ENCODE measurements at places on chromosomes 2 and 18. TPM values are rescaled to one million over a fixed set of nuclear protein-coding genes. Genes with fewer than 3 reads are reported as not detected.

- no peak for DNase-seq
These were observed 8.6 kb upstream of the PLEKHM3 start for GRCh38 chr2:208033701-208034502.

ZNF407 gene
- 22.8 TPM for total RNA-seq

DNA sequence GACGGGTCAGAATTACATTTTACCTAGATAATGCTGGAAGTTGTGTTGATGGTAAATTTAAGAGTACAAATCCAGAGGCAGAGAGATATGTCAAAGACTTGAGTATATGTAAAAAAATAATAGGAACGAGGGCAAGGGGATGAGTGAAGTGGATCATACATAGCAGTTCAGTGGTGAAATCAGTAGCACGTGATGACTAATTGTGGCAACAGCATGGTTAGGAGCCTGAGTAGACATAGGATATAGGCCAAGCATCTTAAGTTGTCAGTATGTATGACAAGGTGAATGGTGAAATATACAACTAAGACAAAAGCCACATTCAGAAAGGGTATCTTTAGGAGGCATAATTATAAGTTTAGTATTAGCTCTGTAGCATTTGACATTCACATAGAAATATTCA, 826.5 kb upstream of the PIK3C3 start:
- DNase-seq = no peak

NT5DC4 gene
- total RNA-seq = 0.10 TPM

DNA sequence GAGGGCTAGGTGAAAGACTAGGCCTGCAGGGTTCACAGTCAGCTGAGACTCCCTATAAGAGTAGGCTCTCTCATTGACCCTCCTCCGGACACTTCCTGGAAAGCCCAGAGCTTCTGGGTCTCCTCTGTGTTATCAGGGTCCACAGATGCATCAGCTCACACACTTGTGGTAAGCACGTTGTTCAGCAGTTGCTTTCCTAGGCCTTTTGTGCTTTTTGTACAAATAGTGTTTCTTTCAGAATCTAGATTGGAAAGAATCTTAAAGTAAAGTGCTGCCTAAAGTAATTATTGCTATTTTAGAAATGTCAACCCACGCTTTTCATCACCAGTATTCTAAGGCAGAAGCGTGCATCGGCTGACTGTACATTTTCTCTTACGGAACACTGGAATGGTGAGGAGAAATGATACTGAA, 15.5 kb downstream of the SLC9A2 start:
- no peak for DNase-seq

MYL12B gene
- 196 TPM for total RNA-seq

GRCh38 chr2:127680706-127681287, 5.5 kb upstream of the LIMS2 start:
- DNase-seq = no peak

DNAH7 gene
- 14.2 TPM for total RNA-seq

- no peak for DNase-seq
These were observed 10.7 kb downstream of the DPP4 start for GRCh38 chr2:162063281-162063680.

DNA sequence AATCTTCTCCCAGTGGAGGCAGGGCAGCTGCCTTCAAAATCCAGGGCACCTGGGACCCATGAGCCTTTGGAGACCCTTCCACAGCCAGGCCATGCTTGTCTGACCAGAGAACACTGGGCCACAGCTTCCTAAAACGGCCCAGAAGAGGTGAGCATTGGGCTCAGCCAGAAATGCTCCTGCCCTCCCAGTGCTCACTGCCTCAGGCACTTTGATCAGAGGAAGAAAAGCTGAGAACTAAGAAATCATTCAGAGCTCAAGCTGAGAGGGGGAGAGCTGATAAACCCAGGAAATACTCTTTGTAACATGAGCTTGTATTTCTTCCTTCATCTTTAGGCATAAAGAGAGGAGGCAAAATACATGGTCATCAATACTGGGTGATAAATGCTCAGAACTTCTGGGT, 365.5 kb upstream of the KLHL29 start:
- no peak for DNase-seq

DNA sequence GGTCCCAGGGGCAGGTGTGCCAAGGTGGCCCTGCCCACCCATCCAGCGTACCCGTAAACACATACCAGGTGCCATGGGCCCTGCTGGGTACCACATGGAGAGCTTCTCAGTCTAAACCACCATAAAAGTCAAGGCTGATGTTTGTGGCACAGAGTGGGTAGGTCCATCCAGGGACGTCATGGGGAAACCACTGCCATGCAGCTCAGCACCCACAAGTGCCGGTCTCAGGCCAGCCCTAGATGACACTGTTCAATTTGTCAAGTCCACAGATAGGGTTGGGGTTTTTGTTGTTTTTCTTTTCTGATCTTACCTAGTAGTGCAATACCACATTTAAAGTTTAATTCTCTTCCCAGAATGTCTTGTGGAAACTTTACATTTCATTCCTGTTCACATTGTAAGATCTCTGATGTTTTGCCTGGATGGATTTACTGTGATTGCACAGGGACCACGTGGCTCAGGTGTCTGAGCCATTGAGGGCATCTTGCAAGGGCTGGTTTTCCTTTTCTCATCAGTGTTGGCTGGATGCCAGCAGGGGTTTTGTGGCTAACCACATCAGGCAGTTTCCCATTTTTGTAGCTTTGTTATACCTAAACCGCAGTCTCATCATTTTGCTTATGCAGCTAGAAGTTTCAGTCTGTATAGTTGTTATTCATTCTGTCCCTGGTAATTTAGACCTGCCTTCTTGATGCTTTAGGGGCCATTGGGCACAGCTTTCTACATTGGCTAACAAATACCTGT, 64.7 kb downstream of the STK25 start:
- DNase-seq = no peak

GRCh38 chr2:86047575-86048382, 57.9 kb downstream of the POLR1A start:
- no peak for DNase-seq

DNA sequence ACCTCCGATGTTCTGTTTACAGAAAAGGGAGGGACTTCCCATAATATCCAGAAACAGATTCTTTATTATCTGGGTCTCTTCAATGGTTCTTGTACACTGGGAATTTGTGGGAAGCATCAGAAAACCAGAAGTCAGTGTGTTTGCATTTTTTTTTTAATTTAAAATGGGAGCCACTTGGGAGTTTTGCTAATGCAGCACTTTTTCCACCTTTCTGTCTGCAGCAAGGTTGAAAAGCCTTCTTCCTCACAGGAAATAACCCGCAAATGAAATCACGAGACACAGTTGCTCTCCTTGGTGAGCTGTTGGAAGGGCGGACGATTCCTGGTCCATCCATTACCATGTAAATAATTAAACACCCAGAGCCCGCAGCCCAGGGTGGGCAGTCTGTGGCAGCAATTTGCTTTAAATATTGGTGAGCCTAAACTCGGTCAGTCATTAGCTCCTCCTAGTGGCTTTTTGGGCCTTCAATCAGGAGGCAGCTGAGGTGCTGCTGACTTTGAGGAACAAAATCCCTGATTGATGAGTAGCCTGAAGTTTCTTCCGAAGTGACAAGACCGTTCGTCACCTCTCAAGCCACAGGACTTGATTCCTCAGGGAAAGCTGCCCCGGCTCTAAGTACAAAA, 471.5 kb downstream of the EPHA4 start:
- no peak for DNase-seq

Measured in spinal cord (tissue), 10 donors.